ENCODE measurements at places on chromosomes 1 and 21.

GRCh38 chr1:217181756-217182155 is 449.1 kb downstream of the GPATCH2 start:
- DNase-seq: no peak

GRCh38 chr1:233734456-233734855 is 120.5 kb downstream of the KCNK1 start:
- no peak for DNase-seq

GRCh38 chr1:5941671-5942070 is 50.6 kb downstream of the NPHP4 start:
- DNase-seq: peak; percentile 62

DNA sequence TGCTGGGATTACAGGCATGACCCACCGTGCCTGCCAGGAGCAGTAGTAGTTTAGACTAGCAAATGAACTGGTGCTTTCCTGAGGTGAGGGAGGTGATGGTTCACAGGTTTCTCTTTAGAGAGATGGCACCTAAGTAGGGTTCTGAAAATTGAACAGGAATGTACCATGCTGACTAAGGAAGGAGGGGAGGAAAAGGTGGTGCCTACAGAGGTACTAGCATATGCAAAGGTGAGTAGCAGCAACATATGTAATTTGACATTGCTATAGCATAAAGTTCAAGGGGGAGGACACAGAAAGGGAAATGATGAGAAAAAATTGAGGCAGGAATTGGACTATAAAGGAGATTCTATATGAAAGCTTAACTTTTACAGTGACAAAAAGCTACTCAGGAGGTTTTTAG is 65.9 kb upstream of the RBM34 start:
- DNase-seq: no peak

- peak; percentile 67 for DNase-seq
Measured at GRCh38 chr1:245679821-245680780, 525.3 kb downstream of the KIF26B start.

- no peak for DNase-seq
Measured at GRCh38 chr1:211285196-211285595, 26.0 kb downstream of the RCOR3 start.

DNA sequence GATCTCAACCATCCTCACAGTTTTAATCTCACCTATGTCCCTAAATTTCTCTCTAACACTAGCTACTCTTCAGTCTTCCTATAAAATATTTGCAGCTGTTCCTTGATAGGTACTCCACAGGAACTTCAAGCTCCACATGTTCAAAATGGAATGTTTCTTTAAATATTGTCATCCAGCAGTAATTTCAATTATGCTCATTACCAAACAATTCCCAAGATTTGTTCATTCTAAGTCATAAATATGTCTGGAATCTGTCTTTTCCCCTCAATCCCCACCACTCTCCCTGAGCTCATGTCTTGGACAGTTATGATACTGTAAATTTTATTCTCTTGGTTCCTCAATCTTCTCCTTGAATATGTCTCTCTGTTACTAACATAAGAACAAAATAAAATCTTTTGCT is 214.4 kb downstream of the NRIP1 start:
- DNase-seq: no peak

DNA sequence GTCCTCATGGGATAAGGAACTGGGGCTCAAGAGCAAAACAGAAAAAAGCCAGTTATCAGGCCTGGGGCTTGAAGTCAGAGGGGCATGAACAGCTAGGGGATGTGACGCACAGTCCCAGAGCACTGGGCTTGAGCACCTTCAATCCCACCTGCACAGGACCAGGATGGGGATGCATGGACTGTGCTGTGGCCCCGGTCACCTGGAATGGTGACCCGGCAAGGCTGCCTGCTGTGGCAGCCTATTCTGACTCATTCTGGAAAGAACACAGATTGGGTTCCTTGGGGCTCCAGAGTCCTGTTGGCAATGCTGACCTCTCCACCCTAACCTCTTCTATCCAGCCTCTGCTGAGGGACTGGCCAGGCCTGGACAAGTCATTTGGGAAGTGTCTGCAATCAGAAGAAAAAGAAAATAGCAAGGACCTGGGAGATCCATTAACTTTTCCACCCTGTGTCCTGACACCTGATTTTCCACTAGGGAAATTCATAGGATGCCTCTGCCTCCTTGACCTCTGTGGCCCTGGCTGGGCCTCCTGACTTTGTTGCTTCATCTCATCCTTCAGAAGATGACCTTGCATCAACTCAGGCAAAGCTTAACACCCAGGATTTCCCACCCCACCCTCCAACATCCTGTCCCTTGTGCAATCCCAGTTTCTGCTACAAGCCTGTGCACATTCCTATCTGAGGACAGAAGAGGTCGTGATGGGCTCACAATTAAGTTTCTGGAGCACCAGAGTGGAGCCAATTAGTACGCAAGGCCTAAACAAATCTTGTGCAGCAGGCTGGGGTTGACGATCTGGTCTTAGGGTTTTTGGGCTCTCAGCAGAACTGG is 17.9 kb upstream of the FMOD start:
- DNase-seq: no peak

- no peak for DNase-seq
Measured at GRCh38 chr1:22231995-22232690, 89.2 kb upstream of the WNT4 start.

GRCh38 chr1:12757836-12758235 is 11.8 kb downstream of the CFAP107 start:
- DNase-seq: no peak

GRCh38 chr1:203038891-203039608 is 12.8 kb downstream of the PPFIA4 start:
- no peak for DNase-seq

- DNase-seq: no peak
Measured at GRCh38 chr1:153483776-153484175, 23.3 kb upstream of the S100A7 start.
